ENCODE measurements at places on chromosomes 3 and 15.

DNA sequence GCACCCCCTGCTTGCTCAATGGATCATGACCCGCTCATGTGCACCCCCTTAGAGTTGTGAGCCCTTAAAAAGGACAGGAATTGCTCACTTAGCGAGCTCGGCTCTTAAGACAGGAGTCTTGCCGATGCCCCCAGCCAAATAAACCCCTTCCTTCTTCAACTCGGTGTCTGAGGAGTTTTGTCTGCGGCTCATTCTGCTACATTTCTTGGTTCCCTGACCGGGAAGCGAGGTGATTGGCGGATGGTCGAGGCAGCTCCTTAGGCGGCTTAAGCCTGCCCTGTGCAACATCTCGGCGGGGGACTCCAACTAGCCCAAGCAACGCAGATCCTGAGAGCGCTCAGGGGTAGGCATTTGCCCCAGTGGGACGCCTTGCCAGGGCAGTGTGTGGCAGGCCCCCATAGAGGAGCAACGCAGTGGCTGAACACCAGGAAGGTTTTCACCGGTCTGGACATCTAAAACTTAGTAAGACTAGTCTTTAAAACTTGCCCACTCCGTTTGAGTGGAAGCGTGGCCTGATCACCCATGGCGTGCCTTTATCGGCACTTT, 9.5 kb downstream of the SLCO2A1 start:
- DNase-seq: no peak

DNA sequence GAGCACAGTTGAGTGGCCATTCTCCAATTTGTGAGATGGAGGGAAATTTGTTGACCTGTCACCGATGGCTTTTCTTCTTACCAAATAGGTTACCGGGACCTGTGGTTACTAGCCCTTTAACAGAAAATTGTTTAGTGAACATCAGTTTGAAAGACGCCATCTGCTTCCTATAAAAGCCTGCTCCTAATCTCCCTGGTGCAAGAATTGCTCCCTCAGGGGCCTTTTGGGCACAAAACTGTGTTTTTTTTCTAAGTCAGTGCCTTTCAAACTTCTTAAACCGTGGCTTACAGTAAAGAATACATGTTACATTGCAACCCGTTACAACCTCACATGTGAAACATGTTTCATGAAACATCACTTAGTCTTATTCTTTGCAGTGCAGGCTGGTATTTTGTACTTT, 15.0 kb downstream of the CACNA2D3 start:
- no peak for DNase-seq

DNA sequence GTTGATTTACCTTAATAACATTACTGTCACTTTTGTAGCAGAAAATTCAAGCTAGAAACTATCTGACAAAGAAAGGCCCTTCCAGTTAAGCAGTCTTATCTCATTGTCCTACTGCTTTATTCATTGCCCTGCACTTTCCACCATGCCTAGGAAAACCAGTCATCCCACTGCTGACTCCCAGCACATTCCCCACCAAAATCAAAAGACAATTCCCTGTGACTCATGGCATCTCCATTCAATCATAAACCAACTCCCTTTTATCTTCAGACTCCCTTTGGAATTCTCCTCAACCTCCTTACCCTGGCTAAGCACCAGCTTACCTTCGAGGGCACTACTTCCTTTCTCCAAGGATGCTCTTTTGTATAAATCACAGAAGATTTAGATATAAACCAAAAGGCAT, 184.3 kb downstream of the PLCH1 start:
- no peak for DNase-seq

DNA sequence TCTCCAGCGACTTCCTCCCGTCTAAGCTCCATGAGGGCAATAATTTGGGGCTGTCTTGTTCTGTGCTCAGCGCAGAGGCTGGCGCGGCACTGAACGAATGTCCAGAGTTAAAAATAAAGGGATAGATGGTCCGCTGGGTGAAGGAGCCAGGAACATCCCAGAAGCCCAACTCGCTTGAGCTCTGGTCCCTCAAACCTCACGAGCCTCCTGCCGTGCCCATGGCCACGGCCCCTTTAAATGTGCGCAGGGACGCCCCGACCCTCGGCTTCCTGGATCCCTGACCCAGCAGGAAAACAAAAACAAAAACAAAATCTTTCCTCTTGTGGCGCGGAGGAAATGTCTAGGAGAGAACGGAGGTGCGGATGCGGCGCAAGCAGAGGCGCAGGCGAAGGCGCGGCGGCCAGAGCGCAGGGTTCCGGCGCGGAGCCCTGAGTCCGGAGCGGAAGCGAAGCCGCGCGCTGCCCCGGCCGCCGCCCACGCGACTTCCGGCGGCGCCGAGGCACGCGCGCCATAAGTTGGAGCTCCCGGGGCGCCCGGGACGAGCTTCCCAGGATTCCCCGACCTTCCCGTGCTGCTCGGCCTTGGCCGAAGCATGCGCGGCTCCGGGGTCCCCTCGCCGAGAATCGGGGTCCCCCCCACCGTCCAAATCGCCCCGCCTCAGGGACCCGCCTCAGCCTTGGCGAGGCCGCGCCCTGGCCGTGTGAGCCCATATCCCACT, 52.9 kb upstream of the WNT7A start:
- DNase-seq: no peak

DNA sequence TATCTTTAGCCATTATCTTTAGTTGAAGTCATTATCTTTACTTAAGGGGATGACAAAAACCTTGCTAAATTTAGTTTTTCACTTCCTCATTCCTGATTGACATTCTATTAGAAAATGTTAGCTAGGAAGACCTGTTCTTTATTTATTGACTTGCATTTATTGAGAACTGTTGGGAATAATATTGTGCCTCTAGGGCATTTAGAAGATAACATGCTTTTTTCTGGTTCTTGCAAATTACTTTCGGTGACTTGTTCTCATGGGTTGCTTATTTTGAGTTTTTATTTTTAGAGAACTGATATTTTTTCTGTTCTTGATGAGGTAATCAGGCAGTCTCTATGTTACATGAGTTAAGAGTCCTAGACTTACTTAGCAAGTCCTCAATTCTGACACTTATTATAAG, 48.3 kb upstream of the CTDSPL start:
- no peak for DNase-seq
